ENCODE measurements at places on chromosomes 7 and 10.

- DNase-seq, result no peak
These were observed 120.2 kb downstream of the TEX36 start for GRCh38 chr10:125562737-125563136.

DNA sequence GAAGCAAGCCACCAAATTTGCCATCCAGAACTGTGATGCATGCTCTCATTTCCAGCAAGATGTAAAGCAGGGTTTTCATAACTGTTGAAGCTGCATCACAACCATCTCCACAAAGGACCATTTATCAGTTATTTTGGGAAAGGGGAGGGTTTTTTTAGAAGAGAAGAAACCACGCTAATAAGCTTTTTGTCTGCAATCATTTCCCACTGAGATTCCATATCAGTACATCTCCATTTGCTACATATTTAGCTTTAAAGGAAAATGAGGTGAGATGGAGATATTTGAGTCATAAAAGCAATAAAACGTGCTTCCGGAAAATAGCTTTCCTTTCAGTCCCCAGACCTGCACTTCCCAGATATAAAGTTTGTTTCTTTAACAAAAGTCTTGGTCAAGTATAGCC is 258.2 kb downstream of the FRMD4A start:
- no peak for DNase-seq

DNA sequence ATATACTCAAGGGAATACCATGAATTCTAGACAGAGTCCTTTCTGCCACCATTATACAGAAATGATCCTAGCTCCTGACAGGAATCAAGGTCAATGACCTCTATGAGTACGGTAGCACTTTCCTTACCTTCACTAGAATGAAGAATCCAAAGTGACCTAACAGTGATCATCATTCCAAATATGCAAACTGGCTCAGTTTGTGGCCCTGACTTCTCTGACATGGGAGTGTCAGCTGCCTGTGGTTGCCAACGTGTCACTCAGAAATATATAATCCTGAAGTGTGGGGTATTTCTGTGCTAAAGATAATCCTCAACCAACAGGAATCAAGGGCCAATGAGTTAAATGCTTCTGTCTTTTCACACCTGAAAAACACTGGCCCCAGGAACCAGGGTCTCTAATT is 45.7 kb downstream of the COPG2 start:
- DNase-seq, result no peak

- DNase-seq, result no peak
These were observed 251.4 kb upstream of the HABP2 start for GRCh38 chr10:113301342-113301984.

DNA sequence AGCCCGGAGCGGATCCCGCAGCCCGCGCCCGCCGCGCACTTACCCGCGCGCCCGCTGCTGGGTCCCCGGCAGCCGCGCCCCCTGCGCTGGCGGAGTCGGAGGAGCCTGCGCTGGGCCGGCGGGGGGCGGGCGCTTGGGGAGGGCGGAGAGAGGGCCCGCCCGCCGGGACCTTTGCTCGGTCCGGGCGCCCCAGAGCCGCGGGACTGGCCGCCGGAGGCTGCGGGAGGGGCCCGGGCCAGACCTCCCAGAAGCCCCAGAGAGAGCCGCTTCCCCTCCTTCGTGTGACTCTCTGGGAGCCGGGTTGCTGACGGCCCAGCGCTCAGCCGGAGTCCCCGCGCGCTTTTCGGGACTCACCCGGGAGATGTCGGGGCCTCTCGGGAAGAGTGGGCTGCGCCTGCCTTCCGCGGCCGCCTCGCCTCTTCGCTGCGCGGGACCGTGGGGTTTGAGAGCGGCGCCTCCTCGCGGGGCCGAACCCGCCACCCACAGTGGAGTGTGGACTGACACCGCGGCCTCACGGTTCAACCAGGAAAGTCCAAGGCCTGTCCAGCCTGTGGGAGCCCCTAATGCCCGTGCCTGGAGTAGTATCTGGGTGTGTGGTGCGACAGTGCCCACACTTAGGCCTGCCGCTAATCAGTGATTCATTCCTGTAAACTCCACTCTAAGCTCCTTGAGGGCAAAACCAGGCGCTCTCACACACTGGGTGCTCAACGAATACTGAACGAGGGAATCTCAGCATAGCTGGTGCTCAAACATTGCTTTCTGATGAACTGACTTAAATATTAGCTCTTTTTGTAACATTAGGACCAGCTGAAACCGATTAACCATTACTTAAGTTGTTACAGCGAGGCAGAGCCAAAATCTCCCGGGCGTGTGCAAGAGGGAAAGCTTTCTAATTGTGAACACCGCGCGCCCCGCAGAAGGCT is at the start of gene GSDME:
Gene GSDME, minus strand, starts transcription at position 112 of the 923 bp plus-strand sequence. CDS start 7,690 bp downstream, outside the sequence.
- peak; percentile 70 for DNase-seq

GRCh38 chr10:102775201-102775934 is 31.6 kb downstream of the WBP1L start:
- DNase-seq, result no peak

DNA sequence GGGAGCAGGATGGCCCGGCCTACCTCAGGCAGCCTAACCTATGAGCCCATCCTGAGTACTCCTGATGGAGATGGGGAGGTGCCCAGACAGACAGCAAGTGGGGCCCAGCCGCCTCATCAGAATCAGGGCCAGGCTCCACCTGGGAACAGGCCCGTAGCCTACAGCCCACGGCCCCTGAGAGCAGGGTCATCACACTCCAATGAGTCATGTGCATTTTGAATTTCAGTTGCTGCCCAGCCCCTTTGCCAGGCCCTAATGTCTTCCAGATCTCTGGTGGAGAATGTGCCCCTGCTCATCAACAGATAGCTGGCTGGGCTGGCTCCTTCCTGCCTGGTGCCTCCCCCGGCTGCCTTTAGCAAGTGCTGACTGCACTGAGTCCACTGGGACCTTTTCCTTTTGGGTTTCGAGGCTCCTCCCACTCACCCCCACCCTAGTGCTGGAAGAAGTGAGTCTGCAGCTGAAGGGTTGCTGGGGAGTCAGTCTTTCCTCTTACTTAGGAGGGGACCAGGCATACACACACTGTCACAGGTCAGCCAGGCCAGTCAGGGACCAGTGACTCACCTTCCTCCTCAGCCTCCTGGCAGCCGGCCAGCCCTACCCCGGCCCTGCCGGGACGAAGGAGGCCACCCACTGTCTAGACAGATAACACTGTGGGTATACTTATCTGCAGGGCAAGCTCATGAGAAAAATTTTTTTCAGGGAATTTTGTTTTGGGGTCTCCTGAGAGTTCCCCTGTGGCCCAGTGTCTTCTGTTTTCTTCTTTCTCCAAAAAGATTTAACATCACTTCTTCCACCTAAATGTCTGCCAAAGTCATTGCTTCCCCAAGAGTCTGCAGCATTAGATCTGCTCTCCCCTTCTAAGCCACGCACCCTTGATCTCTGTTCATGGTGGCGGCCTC is 9.1 kb upstream of the ASIC3 start:
- peak; percentile 73 for DNase-seq

GRCh38 chr7:133478591-133479135 is 225.8 kb downstream of the EXOC4 start:
- DNase-seq, result no peak

DNA sequence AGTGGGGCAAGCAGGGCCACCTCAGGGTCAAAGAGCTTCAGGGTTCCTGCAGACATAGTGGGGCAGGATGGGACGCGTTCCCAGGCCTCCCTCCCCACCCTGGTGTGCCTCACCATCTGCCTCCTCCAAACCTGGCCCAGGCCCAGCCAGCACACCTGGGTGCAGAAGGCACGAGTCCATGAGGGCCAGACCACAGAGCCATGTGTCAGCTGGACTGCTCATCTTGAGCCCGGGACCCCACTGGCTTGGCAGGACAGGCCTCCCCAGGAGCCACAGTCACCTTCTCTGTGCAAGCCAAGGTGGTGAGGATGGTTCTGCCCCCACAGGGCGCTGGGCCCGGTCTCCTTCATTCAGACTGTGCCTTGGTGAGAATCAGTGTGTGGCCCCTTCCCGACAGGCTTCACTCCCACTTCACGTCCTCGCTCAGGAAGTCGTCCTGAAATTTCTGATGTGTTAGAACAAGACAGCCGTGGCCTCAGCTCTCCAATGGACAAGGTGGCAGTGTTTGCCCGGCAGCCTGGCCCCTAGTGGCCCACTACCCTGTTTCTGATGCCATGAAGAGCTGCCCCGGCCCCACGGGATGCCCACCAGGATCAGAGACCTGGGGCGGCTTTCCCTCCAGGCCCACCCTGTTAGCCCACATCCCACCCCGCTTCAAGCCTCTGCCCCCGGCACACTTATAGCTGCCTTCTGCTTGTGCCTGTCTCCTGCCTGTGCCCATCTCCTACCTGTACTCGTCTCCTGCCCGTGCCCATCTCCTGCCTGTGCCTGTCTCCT is 59.6 kb upstream of the EBF3 start:
- DNase-seq, result no peak

- no peak for DNase-seq
These were observed 297.2 kb upstream of the KAT6B start for GRCh38 chr10:74529205-74529604.

- no peak for DNase-seq
These were observed 58.3 kb downstream of the TAF3 start for GRCh38 chr10:7876541-7877127.
